Lower leg skin (tissue), 4 donors: ENCODE measurements at places on chromosomes 12 and 14.

GRCh38 chr12:128586451-128587029 lies 237.2 kb downstream of the SLC15A4 start:
- DNase-seq = no peak

DNA sequence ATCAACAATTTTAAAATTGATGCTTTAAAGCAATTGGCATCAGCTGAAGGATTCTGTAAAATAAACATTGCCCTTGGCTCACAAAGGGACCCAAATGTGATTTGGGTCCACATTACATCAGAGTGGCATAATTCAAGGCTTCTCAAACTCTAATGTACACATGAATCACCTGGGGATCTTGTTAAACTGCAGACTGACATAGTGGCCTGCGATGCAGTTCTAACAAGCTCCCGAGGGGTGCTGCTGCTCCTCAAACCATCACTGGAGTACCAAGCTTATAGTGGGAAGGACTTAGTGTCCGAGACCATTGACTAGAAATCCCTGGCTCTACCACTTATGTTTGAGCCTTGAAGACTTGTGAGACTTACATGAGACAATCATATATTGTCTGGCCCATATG lies 31.8 kb upstream of the DNM1L start:
- no peak for DNase-seq

GRCh38 chr14:60658909-60659585 lies 9.8 kb upstream of the SIX1 start:
- no peak for DNase-seq

DNA sequence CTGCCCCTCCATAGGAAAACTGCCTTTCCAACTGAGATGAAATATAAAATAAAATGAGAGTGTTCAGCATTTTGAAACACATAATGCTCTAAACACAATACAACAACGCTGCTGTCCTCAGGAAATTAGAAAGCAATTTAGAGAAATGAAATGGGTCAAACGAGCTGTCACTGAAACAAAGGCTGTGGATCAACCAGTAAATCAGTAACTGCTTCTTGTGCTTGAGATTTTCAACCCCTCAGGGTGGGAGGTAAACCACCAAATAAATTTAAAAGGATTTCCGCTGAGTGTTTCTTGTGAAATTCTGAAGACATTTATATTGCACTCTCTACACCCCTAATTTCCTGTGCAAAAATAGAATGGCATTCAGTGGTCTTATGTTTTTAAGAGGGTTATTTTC lies 657.1 kb upstream of the SEL1L start:
- no peak for DNase-seq
